ENCODE measurements at places on chromosomes 5 and 9. TPM values are rescaled to one million over a fixed set of nuclear protein-coding genes. Genes with fewer than 3 reads are reported as not detected.

GRCh38 chr5:14211818-14212803 is 69.0 kb downstream of the TRIO start:
- H3K4me3 ChIP-seq, result no peak overlapping the region
- no peaks in the 10 kb centered on the region for H3K4me1 ChIP-seq
- peaks cover 9% of the 10 kb centered on the region for H3K27me3 ChIP-seq

DNA sequence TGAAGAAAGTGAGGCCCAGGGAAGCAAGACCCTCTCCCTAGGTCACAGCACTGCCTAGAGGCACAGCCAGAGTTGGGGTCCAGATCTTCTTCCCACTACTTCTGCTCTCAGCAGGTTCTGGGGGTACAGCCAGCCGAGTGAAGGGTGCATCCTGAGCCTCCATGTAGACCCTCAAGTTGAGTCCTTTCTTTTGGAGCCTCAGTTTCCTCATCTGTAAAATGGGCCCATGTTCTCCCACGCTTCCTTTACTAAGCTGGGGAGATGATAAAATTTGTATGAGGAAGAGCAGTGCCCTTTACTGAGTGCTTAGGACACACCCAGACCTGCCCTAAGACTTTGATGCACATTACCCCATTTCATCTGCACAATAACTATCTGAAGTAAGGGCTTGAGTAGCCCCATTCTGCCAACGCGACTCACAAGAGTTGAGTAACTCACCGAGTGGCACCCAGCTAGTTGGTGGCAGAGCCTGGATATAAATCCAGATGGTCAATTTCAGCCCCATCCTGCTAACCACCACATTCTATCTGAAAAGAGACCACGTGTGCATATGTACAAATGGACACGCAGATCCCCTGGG is 64.3 kb upstream of the GGTA1 start:
- no peaks in the 10 kb centered on the region for H3K36me3 ChIP-seq
- no peak for DNase-seq
- peaks cover 4% of the 10 kb centered on the region for H3K27me3 ChIP-seq
- H3K4me1 ChIP-seq, result no peaks in the 10 kb centered on the region
- H3K27ac ChIP-seq, result no peak overlapping the region
- no peak overlapping the region for H3K4me3 ChIP-seq

- no peaks in the 10 kb centered on the region for H3K27me3 ChIP-seq
- no peak for DNase-seq
- H3K27ac ChIP-seq, result no peak overlapping the region
- no peak overlapping the region for H3K4me3 ChIP-seq
- H3K36me3 ChIP-seq, result no peaks in the 10 kb centered on the region
These were observed 80.6 kb downstream of the HINT1 start for GRCh38 chr5:131084436-131084835.

DNA sequence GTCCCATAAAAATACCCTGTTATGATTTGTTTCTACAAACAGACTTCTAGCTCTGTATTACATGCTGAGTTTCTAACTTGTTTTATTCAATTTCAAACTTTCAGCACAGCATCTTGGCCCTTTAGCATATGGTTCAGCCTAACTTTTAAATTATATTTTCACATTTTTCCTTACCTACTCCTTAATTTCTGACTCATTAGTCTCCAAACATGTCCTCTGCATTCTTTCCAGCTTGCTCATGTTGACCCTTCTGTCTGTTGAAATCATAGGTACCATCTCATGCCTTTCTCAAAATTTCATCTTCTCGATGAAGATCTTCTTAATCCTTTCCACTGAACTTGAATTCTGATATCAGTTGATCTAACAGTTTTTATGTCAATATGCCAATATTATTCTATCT is 200.9 kb upstream of the RIOK2 start:
- H3K4me3 ChIP-seq, result no peak overlapping the region
- DNase-seq, result no peak
- no peak overlapping the region for H3K27ac ChIP-seq
- no peaks in the 10 kb centered on the region for H3K36me3 ChIP-seq
- H3K4me1 ChIP-seq, result no peaks in the 10 kb centered on the region
- no peaks in the 10 kb centered on the region for H3K27me3 ChIP-seq

DNA sequence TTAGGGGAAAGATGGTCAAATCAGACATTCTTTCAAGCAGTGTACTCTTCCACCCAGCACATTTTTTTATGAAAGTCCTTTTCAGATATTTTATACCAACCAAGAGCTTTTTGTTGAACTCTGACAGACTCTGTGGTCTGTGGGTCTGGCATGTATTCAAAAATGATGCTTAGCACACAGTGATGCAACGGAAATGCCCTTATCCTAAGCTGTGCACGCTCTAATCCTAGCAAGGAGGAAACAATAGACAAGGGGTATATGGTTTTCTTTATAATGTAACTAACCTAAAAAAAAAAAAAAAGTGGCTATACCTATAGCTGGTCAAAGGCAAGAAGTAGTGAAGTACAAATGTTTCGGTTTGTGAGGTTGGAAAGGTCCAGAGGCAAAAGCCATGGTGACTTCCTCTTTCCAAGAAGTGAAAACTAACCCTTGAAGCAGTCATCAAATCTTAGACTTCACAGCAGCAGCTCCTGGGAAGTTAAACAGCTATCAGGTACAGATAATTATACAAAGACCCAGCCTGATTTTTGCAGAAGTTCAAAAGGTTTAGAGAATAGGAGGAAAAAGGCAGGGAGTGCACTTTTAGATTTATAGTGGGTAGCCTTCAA is 82.5 kb downstream of the SEMA6A start:
- no peak overlapping the region for H3K27ac ChIP-seq
- no peaks in the 10 kb centered on the region for H3K36me3 ChIP-seq
- no peak overlapping the region for H3K4me3 ChIP-seq
- no peaks in the 10 kb centered on the region for H3K27me3 ChIP-seq
- no peak for DNase-seq
- peaks cover 8% of the 10 kb centered on the region for H3K4me1 ChIP-seq

GRCh38 chr5:151023651-151024050 is 3.3 kb downstream of the GPX3 start:
- H3K4me1 ChIP-seq, result peaks cover 28% of the 10 kb centered on the region
- H3K27ac ChIP-seq, result no peak overlapping the region
- DNase-seq, result no peak
- peaks cover 20% of the 10 kb centered on the region for H3K36me3 ChIP-seq
- H3K4me3 ChIP-seq, result no peak overlapping the region

The IFNB1 gene
- total RNA-seq, result 1.7 TPM

The PROB1 gene
- total RNA-seq, result 3.8 TPM

- H3K4me3 ChIP-seq, result no peak overlapping the region
- no peak for DNase-seq
- peaks cover 6% of the 10 kb centered on the region for H3K27me3 ChIP-seq
- H3K36me3 ChIP-seq, result no peaks in the 10 kb centered on the region
- no peaks in the 10 kb centered on the region for H3K4me1 ChIP-seq
These were observed 429.3 kb downstream of the GADD45G start for GRCh38 chr9:90034071-90034470.

The CERCAM gene
- 1.1 TPM for total RNA-seq

GRCh38 chr5:10985721-10986110 is 224.7 kb upstream of the DAP start:
- H3K36me3 ChIP-seq, result no peaks in the 10 kb centered on the region
- peaks cover 8% of the 10 kb centered on the region for H3K4me1 ChIP-seq
- DNase-seq, result no peak
- H3K4me3 ChIP-seq, result no peak overlapping the region
- H3K27ac ChIP-seq, result no peak overlapping the region

The ZNF454 gene
- total RNA-seq, result not detected

GRCh38 chr9:9847750-9848149 is 765.1 kb downstream of the PTPRD start:
- no peak for DNase-seq
- no peaks in the 10 kb centered on the region for H3K27me3 ChIP-seq
- H3K4me1 ChIP-seq, result no peaks in the 10 kb centered on the region
- H3K27ac ChIP-seq, result no peak overlapping the region
- H3K36me3 ChIP-seq, result no peaks in the 10 kb centered on the region
- H3K4me3 ChIP-seq, result no peak overlapping the region

- no peak for DNase-seq
- no peak overlapping the region for H3K4me3 ChIP-seq
- no peak overlapping the region for H3K27ac ChIP-seq
- H3K36me3 ChIP-seq, result no peaks in the 10 kb centered on the region
These were observed 28.5 kb downstream of the SPINK5 start for GRCh38 chr5:148091991-148092964.

DNA sequence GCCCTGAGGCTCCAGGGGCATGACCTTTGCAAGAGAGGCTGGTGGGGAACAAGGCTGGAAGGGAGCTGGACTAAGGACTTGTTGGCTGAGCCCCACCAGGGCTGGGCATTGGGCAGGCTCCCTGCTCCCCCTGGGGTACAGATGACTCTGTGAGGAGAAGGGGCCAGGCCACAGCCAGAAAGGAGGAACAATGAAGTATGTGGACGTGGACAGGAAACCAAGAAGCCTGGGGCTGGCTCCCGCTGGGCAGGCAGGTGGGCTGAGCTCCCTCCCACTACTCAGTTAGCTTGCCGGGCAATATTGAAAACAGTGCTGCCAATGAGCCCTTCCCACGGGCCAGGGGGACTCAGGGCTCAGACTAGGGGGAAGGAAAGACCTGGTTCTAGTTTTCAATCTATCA is 66.1 kb upstream of the SPTLC1 start:
- H3K27me3 ChIP-seq, result no peaks in the 10 kb centered on the region
- H3K36me3 ChIP-seq, result no peaks in the 10 kb centered on the region
- H3K4me1 ChIP-seq, result no peaks in the 10 kb centered on the region

- H3K27me3 ChIP-seq, result peaks cover 12% of the 10 kb centered on the region
- H3K4me1 ChIP-seq, result no peaks in the 10 kb centered on the region
- H3K36me3 ChIP-seq, result no peaks in the 10 kb centered on the region
- no peak overlapping the region for H3K4me3 ChIP-seq
- no peak overlapping the region for H3K27ac ChIP-seq
These were observed 17.6 kb downstream of the HAPLN1 start for GRCh38 chr5:83703059-83703458.

- peaks cover 12% of the 10 kb centered on the region for H3K36me3 ChIP-seq
- H3K27me3 ChIP-seq, result no peaks in the 10 kb centered on the region
- no peak for DNase-seq
These were observed 59.7 kb downstream of the AP3B1 start for GRCh38 chr5:78234804-78235203.

DNA sequence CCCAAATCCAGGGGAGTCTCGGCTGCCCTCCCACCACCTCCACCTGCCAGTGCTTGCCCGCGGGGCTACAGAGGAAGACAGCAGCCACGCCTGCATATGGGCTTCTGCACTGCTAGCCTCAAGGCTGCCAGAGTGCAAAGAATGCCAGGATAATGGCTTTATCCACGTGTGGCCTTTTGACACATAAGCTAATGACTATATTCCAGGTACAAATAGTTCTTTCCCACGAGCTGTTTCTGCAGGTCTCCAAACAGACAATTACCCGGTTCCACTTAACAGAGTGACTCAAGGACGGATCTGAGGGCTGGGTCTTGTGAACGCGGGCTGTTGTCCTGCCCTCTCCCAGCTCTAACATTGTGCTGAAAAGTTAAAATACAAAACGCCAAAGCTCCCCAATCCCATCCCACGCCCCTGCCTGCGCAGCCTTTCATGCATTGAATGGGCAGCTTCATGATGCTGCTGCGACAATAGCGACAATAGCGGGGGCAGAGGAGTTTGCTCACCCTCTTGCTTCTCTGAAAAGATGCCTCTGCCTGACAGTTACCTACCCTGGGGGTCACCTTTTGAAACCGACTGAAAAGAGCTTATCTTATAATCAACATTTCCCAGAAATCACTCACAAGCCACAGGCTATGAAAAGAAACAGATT is 39.1 kb upstream of the MSH3 start:
- no peaks in the 10 kb centered on the region for H3K36me3 ChIP-seq
- H3K27me3 ChIP-seq, result no peaks in the 10 kb centered on the region
- H3K27ac ChIP-seq, result no peak overlapping the region

The LSM11 gene
- 7.4 TPM for total RNA-seq

DNA sequence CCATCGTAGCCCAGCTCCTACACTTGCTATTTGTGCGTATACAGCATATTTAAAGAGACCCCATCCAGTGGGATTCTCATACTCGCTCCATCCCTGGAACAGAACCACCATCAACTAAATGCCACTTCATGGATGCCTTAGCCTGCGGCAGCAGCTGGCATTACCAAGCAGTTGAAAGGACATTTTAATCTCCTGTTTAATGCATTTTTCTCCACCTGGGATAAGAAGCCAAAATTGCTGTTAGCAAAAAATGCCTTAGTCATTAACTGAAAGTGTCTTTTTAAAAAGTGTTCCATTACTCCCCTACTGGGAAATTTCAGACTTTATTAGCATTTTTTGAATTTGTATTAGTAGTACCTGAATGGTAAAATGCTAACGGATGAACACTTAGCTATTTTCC is 662.6 kb upstream of the MEF2C start:
- no peaks in the 10 kb centered on the region for H3K27me3 ChIP-seq
- no peak overlapping the region for H3K27ac ChIP-seq

DNA sequence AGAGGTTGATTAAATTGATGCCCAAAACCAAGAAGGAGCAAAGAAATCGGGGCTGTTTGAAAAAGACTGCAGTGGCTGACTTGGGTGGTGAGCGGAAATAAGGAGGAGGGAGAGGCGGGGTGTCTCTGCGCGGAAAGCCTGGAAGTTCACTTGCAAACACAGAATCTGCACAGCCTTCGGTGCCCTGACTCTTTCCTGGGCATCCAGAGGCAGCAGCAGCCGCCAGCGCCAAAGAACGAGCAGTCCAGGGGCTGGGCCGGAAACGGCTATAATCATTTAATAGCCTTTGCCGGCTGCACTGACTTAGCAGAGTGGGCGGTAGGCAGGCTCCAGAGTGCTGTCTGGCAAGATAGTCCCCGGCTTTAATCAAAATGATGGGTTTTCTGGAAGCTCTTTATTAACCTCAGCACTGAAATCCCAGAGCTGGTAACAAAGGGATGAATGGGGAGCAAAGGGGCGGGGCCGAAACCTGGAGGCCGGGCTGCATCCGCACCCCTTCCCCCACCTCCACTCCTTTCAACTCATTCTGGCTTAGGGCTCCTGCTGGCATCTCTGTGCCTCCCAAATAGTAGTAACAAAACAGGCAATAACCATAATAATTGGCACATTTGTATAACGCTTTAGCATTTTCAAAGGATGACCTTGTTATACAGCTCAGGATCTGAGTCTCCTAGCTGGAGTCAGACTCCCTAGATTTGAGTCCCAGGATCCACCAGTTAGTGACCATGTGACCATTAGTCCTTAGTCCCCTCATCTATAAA is 35.7 kb downstream of the PCDHAC2 start:
- H3K36me3 ChIP-seq, result no peaks in the 10 kb centered on the region
- DNase-seq, result no peak
- peaks cover 23% of the 10 kb centered on the region for H3K27me3 ChIP-seq
- no peak overlapping the region for H3K4me3 ChIP-seq
- H3K27ac ChIP-seq, result no peak overlapping the region

DNA sequence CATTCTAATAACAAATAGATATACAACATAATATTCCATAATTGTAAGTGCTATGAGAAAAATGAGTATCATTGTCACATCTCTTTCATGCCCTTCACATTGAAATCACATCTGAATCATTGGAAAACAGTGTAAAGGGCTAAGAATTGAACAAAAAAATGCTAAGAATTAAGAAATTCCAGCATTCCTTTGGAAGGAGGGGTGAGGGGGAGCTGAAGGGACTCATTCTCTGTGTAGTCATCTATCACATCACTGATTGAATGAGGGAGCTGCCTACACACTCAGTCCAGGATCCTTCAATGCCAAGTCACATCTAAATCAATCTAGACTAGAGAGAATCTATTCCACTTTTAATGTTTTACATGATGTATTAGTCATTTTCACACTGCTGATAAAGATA is 286.6 kb downstream of the DTWD2 start:
- H3K4me1 ChIP-seq, result no peaks in the 10 kb centered on the region
- DNase-seq, result no peak
- H3K36me3 ChIP-seq, result peaks cover 4% of the 10 kb centered on the region
- H3K27me3 ChIP-seq, result no peaks in the 10 kb centered on the region
- H3K4me3 ChIP-seq, result no peak overlapping the region

- DNase-seq, result no peak
- H3K4me1 ChIP-seq, result peaks cover 9% of the 10 kb centered on the region
- H3K27ac ChIP-seq, result no peak overlapping the region
- peaks cover 23% of the 10 kb centered on the region for H3K36me3 ChIP-seq
- no peaks in the 10 kb centered on the region for H3K27me3 ChIP-seq
- no peak overlapping the region for H3K4me3 ChIP-seq
These were observed 10.3 kb downstream of the LYSMD3 start for GRCh38 chr5:90519081-90519480.

The HAUS6 gene
- total RNA-seq, result 29.8 TPM

Data from activated CD4-positive, alpha-beta memory T cell treated with anti-CD3 and anti-CD28 coated beads for 36 hours (primary cell).